Neural progenitor cell (in vitro differentiated cells): ENCODE measurements at places on chromosomes 16 and 17.
A peak's percentile ranks its signal among the peaks of the same experiment; 100 is the strongest.

DNA sequence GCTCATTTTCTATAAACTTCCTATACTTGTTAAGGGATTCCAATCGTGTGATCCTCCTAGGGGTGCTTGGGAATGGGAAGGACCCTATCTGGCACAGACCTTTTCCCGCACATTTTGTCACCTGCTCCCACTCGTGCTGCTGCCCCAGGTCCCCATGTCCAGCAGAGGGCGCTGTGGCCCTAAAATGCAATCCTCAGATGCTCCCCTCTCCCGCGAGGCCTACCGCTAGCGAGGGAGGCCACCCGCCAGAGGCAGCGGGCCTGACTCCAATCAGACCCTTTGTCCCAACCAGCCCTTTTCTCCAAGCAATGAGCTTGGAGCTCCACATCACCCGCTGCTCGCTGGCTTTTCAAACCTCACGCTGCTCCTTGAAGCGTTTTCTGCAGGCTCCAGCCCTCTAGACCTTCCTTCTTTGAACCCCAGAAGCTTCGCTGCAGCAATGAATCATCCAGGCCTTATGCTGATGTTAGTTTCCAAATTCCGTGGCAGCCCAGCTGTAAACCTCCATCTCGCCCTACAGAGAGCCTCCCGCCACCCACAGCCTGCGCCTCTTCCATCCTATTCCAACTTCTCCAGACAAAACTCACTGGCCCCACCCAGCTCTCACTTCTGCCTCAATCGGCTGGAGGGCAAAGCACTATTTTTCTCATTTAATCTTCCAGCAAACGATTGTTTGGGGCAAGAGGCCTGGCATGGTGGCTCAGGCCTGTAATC, 23.6 kb upstream of the FZD2 start:
- DNase-seq = peak; percentile 98

DNA sequence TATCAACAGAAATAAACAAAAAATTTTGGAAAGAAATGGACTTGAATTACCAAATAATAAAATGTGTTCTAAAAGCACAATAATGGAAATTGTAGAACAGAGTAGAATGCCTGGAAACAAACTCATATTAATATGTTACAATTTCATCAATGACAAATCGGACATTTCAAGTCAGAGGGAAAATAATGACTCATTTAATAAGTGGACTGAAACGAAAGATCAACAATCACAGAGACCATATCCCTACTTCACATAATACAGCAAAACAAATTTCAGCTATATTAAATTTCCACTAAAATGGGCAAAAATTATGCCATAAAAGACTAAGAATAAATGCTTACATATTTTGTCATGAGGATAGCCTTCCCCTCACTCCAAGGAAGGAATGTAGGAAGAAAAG, 25.7 kb downstream of the CDYL2 start:
- DNase-seq = no peak

GRCh38 chr17:3890082-3890877, 2.6 kb downstream of the CAMKK1 start:
- no peak for DNase-seq

DNA sequence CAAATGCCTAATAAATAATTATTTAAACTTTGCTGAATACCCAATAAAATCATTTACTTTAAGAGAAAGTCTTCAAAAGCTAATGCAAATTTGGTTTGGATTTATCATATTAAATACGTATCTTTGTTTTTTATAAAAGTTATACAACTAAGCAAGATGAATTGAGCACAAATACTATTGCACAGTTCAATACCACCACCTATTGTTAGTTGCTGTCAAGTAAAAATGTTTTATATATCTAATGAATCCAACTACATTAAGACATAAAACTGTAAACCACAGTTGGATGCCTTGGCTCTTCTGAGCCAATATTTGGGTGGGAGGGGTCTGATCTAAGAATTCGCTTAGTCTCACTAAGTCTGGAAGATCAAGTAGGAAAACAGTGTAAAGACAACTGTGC, 7.7 kb downstream of the FBXL20 start:
- DNase-seq = no peak

DNA sequence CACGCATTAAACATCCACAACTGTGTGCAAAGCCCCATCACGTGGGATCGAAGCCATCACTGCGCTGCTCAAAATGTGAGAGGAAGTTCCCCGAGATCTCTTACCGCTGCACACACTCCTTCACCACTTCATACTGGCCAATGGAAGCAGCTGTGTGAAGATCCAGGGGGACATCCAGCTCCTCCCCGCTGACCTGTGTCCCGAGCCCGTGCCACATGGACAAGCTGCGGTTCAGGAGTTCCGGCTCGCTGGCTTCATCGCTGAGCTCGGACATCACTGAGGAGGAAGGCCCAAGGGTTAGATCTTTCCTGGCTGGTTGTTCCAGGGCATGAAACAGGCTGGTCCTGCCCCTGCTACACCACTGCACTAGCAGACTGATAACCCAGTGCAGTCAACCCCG, 4.2 kb downstream of the ANKS3 start:
- DNase-seq = no peak

DNA sequence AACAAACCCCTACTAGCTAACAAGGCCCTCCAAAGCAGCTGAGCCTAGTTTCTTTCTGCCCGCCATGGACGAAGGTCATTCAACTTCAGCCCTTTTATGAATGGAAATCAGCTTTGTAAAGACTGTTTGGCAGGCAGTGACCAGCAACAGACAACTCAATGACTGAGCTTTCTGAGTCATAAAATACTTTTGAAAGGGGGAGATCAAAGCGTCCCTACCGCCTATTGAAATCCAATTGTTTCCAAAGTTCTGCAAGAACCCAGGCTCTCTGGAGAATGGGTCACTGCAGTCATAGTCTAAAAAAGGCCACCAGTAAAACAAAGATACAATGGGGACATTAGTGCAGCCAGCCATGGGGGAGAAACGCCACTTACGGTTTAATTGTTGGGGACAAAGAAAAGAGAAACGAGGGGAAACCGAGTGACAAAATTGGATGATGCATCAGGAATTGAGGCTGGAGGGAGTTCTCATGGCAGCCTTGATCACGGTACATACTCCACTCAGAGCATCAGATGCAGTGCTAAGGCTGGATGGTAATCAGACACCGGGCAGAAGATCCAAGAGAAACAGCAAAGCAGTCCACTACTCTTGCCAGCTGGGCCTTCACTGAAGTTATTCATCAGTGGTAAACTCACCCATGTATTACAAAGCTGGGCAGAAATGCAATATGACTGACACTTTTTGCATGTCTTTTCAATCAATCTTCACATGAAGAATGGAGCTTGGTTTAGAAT, 9.8 kb downstream of the ADAMTS18 start:
- peak; percentile 48 for DNase-seq

GRCh38 chr16:67873435-67874370, 851 bp downstream of the EDC4 start:
- no peak for DNase-seq

GRCh38 chr17:80050706-80051105, 14.3 kb downstream of the CCDC40 start:
- DNase-seq = no peak

DNA sequence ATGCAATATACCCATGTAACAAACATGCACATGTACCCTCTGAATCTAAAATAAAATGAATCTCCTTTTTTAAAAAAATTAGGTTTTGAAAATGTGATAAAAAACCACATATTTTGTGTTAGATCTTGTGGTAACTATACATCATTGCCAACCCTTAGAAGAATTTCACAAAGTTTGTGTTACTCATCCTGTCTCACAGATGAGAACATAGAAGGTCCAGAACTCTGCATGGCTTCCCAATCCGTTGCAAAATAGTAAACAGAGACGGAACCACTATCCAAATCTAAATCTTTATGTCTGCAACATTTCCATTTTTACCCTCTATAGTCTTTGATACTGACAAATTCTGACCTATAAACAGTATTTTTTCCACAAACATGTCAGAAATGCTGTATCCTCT, 759.9 kb downstream of the KCNJ2 start:
- no peak for DNase-seq

DNA sequence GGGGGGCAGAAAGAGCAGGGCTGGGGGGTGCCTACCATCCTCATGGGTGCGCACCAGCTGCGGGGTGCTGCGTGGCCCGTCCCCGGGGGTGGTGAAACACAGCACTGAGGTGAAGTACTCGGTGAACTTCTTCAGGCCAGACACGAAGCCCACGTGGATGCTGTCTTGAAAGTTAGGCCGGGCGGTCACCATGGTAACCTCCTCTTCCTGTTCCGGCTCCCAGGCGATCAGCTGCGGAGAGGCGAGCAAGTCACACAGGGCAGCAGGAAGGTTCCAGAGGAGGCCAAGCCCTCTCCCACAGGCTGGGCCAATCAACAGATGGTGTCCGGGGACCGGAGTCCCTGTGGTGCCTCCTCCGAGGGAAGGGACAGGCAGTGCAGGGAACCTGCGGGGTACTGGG, 90.1 kb upstream of the CDC42EP4 start:
- peak; percentile 28 for DNase-seq

GRCh38 chr17:56610321-56610720, 16.8 kb downstream of the NOG start:
- no peak for DNase-seq

DNA sequence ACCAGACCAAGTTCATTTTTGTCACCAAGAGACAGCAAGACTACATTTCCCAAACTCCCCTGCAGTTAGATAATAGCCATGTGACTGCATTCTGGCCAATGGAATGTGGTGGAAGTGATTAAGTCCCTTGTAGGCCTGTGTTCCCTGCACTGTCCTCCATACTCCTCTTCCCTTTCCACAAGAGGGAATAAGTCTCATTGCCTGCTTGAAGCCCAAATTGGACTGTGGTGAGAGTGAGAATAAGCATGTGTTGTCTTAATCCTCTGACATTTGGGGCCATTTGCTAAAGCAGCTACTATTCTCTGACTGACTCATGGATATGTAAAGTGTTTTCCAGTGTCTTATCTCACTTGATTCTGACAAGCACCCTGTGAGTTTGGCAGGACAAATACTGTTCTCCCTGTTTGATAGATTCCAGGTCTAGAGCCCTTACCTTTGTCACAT, 20.7 kb downstream of the PIK3R6 start:
- DNase-seq = peak; percentile 55

DNA sequence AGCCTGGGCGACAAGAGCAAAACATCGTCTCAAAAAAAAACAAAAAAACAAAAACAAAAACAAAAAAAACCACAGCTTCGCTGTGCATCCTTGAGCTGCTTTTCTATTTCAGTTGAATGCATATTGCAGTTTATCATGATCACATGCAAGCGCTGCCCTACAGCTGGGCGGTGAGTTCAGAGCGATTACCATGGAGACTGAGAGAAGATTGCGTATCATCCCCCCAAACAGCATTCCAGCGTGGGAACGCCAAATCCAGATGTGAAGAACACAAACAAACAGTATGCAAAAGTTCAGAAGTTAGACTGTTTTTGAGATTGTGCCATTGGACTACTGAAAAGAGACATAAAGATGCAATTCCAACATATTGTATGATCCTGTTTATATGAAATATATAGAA, 15.1 kb upstream of the SLC52A1 start:
- no peak for DNase-seq

DNA sequence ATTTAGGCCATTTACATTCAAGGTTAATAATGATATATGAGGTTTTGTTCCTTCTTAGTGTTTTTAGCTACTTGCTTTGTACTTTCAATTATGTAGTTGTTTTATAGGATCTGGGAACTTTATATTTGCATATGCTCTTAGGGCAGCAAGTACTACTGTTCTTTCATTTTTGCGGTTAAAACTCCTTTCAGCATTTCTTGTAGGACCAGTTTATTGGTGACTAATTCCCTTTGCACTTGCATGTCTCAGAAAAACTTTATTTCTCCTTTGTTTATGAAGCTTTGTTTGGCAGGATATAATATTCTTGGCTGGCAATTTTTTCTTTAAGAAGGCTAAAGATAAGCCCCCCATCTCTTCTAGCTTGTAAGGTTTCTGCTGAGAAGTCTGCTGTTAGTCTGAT, 131.3 kb upstream of the CDH8 start:
- DNase-seq = no peak

DNA sequence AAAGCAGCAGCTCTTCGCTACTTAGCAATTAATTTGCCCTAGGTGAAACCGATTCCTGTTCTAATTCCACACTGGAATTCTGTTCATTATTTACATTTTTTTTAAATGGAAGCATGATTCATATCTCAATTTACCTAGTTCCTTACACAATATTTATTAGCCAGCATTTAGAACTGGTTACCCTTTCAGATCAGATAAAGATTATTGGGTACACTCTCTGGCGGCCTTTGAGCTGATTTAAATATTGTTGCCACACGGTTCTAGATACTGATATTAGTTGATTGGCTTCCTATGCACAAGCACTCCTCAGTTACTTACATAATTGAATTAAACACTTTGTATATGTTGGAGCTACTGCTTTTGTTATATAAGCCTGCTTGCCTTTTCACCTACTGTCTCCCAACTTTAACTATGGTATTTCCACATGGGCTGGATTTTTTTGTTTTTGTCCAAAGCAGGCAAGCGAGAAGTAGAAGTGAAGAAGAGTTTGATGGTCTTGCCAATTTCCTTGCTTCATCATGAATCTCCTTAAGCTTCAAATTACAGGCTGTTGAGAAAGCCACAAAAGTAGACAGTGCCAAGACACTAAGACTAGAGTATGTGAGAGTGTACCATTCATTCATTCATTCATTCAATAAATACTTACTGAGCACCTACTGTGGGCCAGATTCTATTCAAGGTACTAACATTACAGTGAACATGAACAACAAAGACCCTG, 3.9 kb upstream of the ALDH3A2 start:
- no peak for DNase-seq

GRCh38 chr17:17983376-17983775, 10.7 kb downstream of the DRC3 start:
- DNase-seq = no peak

GRCh38 chr17:40857535-40857934, 9.5 kb downstream of the KRT12 start:
- no peak for DNase-seq

GRCh38 chr16:2471016-2471652, at the start of gene NTN3:
Gene NTN3, plus strand, starts transcription at chr16:2471297. Its CDS starts 405 bp downstream, at chr16:2471702.
- peak; percentile 88 for DNase-seq

- DNase-seq = no peak
These were observed 7.4 kb downstream of the NAGLU start for GRCh38 chr17:42543190-42544079.

- peak; percentile 54 for DNase-seq
These were observed at the start of gene ARHGAP27 for GRCh38 chr17:45432405-45433158. Gene ARHGAP27, minus strand, starts transcription at chr17:45432870. Its CDS starts 2,591 bp downstream, at chr17:45430279.

DNA sequence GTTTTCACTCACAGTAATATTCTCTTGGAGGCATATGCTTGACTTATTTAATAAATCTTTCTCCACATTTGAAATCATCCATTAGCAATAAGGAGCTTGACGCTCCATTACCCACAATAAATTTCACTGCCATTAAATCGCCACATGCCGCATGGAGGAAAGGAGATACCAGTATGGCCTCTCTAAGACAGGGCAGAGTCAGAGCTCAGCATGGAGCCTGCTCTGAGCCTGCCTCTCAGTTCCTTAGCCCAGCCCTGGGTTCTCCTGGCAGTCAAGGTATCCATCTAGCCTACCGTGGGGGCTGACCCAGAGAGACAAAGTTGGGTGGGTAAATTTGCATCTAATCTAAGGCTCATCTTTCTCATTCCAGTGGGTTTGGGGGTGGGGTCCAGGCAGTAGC, 80.3 kb upstream of the CES5A start:
- no peak for DNase-seq

GRCh38 chr16:30018731-30019158, 4.3 kb upstream of the C16orf92 start:
- no peak for DNase-seq
